ENCODE measurements at places on chromosomes 13 and 19.

DNA sequence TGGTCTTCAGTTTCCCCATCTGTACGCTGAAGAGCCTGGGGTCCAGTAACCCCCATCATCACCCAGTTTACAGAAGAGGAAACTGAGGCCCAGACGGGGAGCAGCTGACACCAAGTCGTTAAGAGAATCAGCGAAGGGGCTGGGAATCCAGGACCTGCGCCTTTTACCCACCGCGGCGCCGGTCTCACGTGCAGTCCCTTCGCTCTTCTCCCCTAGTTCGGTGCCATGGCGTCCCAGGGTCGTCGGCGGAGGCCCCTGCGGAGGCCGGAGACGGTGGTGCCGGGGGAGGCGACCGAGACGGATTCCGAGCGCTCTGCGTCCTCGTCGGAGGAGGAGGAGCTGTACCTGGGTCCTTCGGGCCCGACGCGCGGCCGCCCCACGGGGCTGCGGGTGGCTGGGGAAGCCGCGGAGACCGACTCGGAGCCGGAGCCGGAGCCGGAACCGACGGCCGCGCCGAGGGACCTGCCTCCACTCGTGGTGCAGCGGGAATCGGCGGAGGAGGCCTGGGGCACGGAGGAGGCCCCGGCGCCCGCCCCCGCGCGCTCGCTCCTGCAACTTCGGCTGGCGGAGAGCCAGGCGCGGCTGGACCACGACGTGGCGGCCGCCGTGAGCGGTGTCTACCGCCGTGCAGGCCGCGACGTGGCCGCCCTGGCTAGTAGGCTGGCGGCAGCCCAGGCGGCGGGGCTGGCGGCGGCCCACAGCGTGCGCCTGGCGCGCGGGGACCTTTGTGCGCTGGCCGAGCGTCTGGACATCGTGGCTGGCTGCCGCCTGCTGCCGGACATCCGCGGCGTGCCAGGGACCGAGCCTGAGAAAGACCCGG, 698 bp downstream of the BLOC1S3 start:
- DNase-seq, result no peak

GRCh38 chr13:33125821-33126570, 109.8 kb downstream of the KL start:
- DNase-seq, result no peak

GRCh38 chr19:30653646-30654386, 281.6 kb downstream of the ZNF536 start:
- no peak for DNase-seq

DNA sequence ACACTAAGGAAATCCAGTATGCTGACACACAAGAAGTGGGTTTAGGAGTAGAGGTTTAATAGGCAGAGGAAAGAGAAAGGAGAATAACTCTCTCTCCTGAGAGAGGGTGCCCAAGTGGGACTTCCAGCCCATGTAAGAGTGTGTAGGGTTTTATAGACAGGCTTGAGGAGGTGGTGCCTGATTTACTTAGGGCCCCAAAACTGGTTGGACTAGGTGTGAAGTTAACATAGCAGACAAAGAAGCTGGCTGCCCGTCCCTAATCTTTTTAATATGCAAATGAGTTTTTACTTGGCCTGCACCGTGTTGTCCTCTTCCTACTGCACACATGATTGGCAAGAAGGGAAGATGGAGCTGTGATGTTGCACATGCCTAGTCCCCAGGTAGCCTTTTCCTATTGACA, 752.5 kb upstream of the SLITRK5 start:
- no peak for DNase-seq

DNA sequence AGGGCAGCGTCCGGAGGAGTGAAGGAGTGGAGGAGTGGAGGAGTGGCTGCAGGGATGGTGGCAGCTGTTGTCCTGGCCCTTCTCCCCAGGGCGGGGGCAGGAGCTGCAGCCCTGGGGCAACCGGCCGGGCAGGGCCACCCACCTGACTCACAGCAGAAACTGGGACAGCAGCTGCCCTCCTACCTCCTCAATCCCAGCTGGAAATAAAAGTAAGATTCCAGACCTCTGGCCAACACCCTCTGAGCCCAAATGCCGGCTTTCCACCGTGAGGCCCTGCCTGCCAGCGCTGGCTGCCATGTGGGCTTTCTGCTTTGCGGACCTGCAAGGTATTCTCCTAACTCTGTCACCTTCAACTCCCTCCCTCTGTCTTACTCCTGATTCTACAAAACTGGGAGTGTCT, 3.3 kb upstream of the CLPP start:
- DNase-seq, result no peak

DNA sequence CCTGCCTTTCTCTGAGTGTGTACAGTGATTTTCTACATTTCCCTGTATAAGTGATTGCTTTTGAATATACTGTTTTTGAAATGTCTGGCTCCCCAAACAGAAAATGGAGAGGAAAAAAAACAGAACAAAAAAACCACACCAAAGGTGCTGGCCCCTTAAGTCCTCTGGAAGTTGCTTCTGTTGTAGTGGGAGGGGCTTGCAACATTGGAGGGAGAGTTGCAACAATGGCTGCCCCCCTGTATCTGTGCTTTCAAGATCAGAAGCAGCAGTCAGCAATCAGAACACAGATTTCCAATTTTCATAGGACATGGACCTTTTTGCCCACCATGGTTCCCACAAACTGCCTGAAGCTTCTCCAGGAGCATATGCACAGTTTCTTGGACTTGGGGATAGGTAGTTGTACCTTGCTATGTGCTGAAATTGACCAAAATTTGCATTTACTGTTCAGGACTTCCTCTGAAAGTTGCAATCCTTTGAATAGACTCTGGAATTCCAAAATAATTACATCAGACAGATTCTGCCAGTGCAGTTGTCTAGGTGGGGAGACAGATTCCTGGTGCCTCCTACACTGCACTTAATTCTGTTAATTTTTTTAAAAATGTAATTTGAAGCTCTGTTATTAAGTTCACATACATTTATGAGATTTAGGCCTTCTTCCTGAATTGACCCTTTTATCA, 13.8 kb downstream of the BIVM start:
- DNase-seq, result no peak

- DNase-seq, result no peak
Observed at GRCh38 chr13:19618977-19619376, 14.5 kb upstream of the MPHOSPH8 start.

DNA sequence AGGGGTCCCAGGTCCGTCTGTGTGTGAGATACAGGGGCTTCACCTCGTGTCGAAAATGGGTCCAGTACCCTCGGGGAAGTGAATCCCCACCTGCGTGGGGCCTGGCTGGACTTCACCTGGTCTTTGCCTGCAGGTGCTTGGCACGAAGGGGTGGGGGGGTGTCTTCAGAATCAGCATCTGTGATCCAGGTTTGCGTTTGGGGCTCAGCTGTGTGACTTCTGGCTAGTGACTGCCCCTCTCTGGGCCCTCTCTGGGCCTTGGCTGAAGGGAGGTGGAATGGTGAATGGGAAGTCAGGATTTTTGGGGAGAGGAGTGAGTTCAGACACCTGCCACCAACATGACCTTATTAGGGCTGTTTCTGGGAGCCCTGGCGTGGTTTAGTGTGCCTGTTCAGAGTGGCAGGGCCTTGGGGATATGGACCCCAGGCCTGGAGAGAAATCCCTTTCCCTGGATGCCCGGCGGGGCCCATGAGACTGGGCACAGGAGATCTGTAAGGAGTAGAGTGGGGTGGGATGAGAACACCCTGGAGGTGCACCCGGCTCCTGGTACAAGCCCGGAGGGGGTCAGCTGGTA, 2.7 kb downstream of the CELF5 start:
- DNase-seq, result no peak

- DNase-seq, result no peak
Observed at GRCh38 chr19:46755077-46755852, 9.0 kb upstream of the STRN4 start.

GRCh38 chr13:108629181-108629752, at the start of gene MYO16:
MYO16 (plus strand) TSS chr13:108629611; CDS start chr13:108629845, 234 bp downstream.
- no peak for DNase-seq

GRCh38 chr13:32426191-32426989, 1.5 kb downstream of the N4BP2L1 start:
- no peak for DNase-seq

DNA sequence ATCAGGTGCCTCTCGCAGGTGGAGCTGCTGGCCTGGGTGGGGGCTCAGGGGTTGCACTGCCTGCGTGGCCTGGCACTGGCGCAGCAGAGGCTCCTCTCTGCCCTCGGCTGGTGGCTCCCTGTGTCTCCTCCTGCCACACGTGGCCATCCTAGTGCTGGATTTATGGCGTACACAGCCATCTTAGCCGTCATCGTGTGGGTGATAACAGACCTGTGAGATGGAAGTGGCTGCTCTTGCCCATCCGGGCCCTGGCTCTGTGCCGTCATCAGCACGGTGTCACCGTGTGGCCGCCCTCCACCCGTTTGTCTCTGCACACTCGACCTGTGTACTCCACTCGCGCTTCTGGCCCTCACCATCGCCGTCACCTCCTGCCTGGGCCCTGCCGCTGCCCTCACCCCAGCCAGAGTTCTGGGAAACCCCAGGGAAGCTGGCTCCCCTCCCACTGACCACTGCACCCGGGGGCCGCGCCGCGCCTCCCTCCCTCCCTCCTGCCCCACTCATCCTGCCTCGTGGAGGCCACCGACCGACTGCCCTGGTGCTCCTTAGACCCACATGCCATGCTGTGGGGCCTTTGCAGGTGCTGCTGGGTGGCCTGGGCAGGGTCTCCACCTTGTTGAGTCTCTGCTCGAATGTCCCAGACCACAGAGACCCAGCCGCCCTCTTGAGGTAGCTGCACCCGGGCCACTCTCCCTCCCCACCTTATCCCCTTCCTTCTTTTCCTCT, 29.5 kb downstream of the TMEM255B start:
- no peak for DNase-seq

- no peak for DNase-seq
Observed at GRCh38 chr19:18802354-18802753, 11.2 kb upstream of the COMP start.

DNA sequence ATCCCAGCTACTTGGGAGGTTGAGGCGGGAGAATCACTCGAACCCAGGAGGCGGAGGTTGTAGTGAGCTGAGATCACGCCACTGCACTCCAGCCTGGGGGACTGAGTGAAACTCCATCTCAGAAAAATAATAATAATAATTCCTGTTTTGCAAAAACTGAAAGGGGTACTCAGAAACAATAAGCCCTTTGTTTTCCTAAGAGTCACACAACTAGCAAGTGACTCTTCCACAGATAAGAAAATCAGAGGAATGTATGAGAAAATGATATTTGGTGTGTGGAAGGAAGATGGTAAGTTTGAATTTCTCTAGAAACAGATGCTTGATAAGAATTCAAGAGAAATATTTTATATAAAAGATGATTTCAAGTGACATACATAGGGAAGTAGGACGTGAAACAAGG, 35.1 kb downstream of the SYDE1 start:
- DNase-seq, result no peak

DNA sequence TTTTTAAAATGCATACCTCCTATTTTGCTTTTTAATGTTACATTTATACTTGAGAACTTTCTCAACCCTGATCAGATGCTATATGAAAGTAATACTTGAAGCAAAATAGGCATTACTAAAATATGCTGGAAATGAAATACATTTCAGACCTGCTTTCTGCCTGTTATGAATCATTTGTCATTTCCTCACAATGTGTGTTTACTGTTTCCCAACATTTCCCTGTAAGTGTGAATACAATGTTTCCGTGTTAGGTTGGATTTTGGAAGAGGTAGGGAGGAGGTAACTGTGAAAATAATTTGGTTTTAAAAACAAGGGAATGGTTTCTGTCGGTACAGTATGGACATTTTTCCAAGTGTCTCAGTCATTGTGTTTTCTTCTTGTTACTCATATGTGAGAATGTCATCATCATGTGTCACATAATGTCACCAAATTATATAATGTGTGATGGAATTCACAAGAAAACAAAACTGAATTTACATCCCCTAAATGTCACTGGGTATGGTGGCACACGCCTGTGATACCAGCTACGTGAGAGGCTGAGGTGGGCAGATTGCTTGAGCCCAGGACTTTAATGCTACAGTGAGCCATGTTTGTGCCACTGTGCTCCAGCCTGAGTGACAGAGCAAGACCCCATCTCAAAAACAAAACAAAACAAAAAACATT, 43.0 kb downstream of the ZAR1L start:
- no peak for DNase-seq

- no peak for DNase-seq
Observed at GRCh38 chr13:71251292-71251951, 615.6 kb downstream of the DACH1 start.

DNA sequence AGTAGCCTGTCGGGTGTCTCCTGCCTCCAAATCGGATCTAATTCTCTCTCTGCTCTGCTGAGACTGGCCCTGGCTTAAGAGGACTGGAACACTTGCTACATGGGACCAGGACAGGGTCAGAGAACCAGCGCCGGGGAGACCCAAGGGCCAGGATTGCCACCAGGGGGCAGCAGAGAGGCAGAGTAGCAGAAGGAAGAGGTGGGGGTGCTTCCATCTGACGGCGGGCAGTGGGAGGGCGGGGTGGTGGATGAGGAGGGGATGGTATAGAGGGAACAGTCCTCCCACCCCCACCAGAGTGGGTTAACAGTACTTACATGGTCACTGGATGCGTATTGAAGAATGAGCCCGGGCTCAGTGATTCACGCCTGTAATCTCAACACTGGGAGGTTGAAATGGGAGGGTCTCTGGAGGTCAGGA, 11.9 kb downstream of the SELENOW start:
- DNase-seq, result no peak

GRCh38 chr13:106417467-106418110, 117.9 kb downstream of the EFNB2 start:
- DNase-seq, result no peak

DNA sequence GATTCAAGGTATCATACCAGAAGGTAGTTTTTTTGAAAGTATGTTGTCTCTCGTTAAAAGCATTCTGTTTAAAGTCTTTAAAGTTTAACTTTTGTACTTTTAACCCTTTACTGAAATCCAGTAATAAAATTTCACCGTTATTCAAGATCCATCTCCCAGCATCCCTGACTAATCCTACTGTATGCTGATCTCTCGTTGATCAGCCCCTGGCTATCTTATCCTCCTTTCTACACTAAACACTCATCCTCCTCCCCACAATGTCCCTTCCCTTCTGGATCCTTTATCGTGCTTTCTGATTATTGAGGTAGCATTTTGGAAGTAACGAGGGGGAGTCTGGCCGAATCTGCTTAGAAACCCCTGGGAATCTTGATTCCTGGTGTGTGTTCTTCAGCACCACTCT, 1.3 kb downstream of the TPP2 start:
- no peak for DNase-seq

DNA sequence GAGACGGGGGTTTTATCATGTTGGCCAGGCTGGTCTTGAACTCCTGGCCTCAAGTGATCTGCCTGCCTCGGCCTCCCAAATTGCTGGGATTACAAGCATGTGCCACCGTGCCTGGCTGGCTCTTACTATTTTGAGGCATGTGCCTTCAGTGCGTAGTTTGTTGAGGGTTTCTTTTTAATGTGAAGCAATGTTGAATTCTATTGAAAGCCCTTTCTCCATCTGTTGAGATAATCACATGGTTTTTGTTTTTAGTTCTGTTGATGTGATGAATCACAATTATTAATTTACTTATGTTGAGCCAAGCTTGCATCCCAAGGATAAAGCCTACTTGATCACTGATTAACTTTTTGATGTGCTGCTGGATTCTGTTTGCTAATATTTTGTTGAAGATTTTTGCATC, 290.9 kb downstream of the KCNRG start:
- DNase-seq, result no peak

All from NCI-H187 (cell line).